HuH-7 (cell line): ENCODE measurements at places on chromosomes 12 and 14.

- no peak for DNase-seq
Measured at GRCh38 chr14:64734990-64735389, 30.8 kb downstream of the PLEKHG3 start.

GRCh38 chr12:39805651-39806050 is 186.0 kb upstream of the ABCD2 start:
- no peak for DNase-seq

DNA sequence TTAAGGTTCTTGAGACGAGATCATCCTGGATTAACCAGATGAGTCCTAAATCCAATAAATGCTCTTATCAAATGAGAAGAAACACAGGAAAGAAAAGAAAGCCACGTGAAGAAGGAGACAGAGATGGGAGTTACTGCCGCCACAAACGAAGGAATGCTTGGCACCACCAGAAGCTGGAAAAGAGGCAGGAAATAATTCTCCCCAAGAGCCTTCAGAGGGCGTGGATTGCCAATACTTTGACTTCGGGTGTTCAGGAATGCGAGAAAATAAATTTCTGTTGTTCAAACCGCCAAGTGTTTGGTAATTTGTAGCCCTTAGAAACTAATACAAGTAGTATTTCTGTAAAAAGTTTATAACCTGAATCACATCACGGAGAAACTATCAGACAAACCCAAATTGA is 31.3 kb downstream of the ABCD2 start:
- no peak for DNase-seq

DNA sequence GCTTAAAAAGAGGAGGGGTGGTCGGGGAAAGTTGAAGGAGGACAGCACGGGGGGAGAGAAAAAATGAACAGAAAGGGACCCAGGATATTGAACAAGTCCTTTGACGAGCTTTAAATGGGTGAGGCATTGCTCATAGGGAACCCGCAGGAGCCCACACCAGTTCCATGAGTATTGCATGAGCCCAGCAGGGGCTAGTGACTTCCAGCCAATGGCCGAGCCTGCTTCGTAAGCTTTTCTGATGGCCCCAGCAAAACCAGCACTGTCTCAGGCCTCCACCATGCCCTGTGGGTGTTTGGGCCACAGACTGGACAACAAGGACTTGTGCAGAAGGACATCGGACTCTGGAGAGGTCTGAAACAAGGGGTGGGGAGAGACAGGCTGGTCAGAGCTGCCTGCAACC is 109.5 kb downstream of the ZFP36L1 start:
- DNase-seq = no peak

DNA sequence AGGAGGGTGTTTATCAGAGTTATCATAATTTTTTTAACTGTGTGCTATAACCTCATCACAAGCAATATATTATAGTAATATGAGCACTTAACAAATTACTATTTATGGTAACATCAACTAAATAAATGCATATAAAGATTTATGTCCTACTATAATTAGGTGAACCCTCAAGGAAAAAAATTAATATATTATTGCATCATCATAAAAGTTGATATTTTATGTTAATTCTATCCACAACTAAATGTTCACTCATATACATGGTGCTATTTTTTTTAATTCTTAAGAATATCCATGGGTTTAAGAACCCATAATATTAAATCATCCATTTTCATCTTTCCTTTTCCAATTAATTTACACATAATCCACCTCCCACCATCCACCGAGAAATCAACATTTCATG is 506.0 kb upstream of the USP15 start:
- no peak for DNase-seq
